Kasumi-1 (cell line): ENCODE measurements at places on chromosomes 3 and 15.

- no peak for DNase-seq
Measured at GRCh38 chr15:59642351-59642750, 15.0 kb downstream of the GTF2A2 start.

GRCh38 chr3:179100652-179101051, 29.0 kb upstream of the ZMAT3 start:
- DNase-seq, result no peak

GRCh38 chr15:29113336-29114220, 156.0 kb downstream of the NSMCE3 start:
- DNase-seq, result no peak

GRCh38 chr3:55827786-55828185, 340.7 kb upstream of the WNT5A start:
- no peak for DNase-seq

DNA sequence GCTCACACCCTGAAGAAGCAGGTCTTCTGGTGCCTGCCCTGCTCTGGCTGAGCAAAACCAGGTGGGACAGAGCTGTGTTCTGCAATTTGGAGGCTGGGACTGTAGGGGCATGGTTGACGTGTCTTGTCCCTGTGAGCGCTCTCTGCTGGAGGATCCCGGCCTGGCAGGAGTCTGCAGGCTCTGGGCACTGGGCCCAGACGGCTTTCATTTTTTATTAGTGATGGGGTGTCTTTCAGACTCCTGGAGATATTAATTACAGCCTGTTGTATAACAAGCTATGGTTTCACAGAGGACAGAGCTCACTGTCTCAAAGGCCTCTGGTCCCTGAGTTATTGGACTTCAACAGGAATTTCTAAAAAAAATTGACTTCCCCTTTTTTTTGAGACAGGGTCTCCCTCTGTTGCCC, 29.5 kb upstream of the ZNF710 start:
- DNase-seq, result peak; percentile 18

DNA sequence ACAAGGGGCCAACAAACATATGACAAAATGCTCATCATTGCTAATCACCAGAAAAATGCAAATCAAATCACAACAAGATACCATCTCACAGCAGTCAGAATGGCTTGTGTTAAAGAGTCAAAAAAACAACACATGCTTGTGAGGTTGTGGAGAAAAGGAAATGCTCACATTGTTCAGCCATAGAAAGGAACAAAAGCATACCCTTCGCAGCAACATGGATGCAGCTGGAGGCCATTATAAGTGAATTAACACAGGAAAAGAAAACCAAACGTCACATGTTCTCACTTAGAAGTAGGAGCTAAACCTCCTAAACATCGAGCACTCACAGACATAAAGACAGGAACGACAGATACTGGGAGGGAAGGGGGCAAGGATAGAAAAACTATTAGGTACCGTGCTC, 678.4 kb upstream of the GRM7 start:
- DNase-seq, result no peak
